ENCODE measurements at places on chromosomes 12 and 14.

GRCh38 chr12:96652870-96653269, 163.5 kb downstream of the CFAP54 start:
- DNase-seq, result no peak

DNA sequence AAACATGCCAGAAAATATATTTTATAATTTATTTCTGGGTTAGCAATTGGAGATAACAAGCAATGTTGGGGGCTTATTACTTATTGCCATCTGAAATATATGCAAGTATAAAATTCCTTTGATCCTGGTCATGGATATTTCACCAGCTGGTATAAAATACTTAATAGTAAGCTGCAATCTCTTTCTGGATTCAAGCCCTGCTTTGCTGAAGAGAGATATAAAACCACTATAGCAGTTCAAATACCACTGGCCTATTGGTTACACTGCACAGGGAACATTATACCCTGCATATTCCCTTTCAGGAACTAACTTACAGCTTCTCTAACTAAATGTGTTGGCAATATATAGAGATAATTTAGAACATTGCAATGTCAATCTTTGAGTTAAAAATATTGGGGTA, 546.2 kb upstream of the ATP2B1 start:
- no peak for DNase-seq

DNA sequence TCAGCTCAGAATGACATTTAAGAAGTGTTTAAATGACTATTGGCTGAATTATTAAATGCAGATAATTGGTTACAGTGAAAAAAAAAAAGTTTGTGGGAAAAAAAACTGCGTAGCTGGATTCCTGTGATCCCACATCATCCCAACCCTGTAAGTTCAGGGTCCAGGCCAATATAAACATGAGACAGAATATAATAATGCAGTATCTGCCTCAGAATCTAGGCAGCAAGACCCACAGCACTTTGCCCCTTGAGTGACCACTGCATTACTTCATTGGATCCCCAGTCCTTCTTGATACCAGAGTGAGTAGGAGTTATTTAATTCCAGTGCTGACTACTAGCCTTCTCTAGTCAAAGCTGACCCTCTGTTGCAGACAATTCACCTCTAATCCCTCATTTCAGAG, 272.6 kb downstream of the CCER1 start:
- no peak for DNase-seq

GRCh38 chr12:96434107-96434506, 33.9 kb upstream of the CDK17 start:
- DNase-seq, result peak; percentile 89

DNA sequence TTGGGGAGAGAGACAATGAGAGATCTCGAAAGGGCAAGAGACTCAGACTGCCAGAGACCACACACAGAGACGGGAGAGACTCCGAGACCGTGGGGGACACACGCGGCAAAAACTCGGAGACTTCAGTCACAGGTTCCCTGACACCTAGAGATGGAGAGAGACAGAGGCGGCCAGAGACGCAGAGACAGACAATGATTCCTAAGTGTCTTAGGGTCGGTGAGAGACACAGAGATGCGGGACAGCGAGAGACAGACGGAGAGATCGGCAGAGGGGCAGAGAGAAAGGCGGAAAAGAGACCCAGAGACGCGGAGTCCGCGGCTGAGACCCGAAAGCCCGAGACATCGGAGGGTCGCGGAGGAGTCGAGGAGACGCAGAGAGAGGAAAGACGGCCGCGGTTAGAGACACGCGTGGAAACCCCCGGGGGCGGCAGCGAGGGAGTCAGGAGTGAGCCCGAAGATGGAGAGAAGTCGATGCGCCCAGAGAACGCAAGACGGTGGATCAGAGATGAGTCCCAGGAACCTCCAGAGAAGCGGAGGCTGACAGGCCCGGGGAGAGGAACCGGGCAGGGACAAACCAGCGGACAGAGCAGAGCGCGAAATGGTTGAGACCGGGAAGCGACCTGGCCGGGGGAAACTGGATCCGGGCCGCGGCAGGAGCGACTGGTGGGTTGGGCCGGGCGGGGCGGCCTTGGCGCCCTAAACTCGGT, 7.8 kb downstream of the LHX5 start:
- DNase-seq, result no peak

GRCh38 chr12:2941524-2941923, 17.7 kb upstream of the TEAD4 start:
- DNase-seq, result no peak

DNA sequence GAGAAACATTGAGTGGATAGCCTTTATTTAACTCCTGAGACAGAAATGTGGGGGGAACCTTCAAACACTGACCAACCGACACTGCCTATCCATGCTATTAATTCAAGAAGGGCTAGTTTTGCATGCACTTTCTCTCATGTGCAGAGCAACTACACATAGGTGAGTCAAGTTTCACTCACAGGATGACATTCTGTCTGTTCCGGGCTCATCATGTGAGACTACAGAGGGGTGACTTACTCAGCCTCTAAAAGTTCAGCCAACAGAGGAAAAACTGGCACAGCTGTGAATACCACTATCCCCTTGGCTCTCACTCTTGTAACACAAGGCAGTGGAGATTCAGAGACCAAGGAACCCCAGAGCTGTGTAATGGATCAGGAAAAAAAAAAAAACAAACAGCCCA, 13.3 kb downstream of the BEST3 start:
- no peak for DNase-seq

GRCh38 chr14:81743605-81744004, 210.0 kb upstream of the SEL1L start:
- DNase-seq, result no peak

GRCh38 chr12:51330186-51330585, 6.2 kb upstream of the BIN2 start:
- no peak for DNase-seq

DNA sequence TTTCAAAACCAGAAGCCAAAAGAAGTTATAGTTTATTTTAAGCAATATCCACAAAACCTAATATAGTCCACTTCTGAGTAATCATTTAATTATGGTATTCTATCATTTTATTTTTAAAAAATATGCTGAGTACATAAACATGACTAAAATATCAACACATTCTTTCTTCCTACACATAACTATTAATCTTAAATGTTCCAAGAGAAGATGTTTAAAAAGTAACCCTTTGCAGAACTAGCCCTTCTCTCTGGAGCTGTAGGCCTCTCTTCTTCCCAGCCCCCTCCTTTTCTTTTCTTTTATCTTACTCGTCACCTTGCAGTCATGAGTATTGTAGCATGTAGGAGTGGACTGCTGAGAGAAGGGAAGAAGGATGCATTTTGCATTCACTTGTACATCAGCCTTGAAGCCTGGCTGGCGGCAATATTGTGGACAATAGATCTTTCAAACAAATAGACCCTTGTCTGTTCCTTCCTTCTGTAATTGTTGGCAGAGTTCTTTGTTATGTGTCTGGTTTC, 941.9 kb downstream of the NRXN3 start:
- DNase-seq, result no peak

GRCh38 chr14:99946652-99947489, 118.4 kb upstream of the EVL start:
- DNase-seq, result peak; percentile 39

GRCh38 chr12:106245767-106246166, 2.1 kb downstream of the CKAP4 start:
- no peak for DNase-seq

DNA sequence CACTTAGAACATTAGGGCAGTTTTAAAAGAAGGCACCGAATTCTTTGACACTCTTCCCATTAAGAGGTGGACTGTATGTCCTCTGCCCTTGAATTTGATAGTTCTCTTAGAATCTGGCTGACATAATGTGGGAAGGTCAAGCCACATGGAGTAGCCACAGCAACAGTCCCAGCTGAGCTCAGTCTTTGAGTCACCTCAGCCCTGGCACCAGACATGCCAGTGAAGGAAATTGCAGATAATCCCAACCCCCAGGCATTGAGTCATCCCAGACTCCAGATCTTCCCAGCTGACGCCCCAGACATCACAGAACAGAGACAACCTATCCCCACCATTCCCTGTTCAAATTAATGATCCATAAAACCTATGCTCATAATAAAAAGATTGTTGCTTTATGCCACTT, 83.4 kb downstream of the GTF2A1 start:
- DNase-seq, result no peak

DNA sequence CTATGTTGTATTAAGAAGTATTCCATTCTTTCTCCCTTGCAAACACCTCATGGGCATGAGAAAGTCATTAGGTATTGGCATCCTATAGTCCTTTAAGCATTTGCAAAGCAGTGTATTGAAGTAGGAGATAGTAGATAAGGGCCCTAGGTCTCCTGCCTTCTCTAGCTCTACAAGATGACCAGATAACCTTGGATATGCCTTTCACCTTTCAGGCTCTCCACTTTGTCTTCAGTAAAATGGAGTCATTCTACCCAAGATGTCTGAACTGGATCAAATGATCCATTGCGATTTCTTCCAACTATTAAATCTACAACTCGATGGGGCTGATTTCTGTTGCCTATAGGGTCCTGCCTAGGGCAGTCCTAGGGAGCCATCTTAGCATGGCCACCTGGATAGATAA, 132.1 kb upstream of the BTG1 start:
- no peak for DNase-seq

DNA sequence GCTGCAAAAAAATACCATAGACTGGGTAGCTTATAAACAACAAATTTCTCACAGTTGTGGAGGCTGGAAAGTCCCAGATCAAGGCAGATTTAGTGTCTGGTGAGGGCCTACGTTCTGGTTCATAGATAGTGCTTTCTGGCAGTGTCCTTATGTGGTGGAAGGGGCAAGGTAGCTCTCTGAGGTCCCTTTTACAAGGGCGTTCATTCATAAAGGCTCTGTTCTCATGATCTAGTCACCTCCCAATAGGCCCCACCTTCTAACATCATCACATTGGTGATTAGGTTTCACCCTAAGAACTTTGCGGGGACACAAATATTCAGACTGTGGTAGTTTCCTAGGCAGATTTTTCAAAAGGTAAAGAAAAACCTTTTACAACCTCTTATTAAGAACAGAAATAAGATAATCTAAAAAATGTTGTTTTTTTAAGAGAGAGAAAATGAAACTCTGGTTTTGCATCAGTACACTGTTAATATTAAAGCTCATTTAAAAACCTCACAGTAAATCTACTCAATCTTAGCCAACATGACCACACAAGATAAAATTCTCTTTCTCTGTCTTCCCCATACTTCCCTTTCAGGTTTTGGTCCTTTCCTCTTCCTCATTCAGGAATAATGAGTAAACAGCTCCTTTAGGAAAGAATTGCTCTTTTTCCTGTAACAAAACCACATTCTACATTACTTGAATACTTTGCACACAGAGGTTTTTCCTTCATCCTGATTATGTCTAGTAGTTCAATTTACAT, 117.5 kb downstream of the UNC79 start:
- DNase-seq, result no peak

- no peak for DNase-seq
Measured at GRCh38 chr14:88069677-88070076, 64.7 kb downstream of the GPR65 start.

All from CD4-positive, alpha-beta T cell treated with Interleukin-4 for 4 hours (primary cell).